Activated CD4-positive, alpha-beta T cell treated with anti-CD3 and anti-CD28 coated beads, Interleukin-2, amount 50 U/mL, for 16 hours (primary cell): ENCODE measurements at places on chromosomes 5 and 9.

GRCh38 chr9:86321373-86321772, 32.8 kb downstream of the TUT7 start:
- DNase-seq: no peak

DNA sequence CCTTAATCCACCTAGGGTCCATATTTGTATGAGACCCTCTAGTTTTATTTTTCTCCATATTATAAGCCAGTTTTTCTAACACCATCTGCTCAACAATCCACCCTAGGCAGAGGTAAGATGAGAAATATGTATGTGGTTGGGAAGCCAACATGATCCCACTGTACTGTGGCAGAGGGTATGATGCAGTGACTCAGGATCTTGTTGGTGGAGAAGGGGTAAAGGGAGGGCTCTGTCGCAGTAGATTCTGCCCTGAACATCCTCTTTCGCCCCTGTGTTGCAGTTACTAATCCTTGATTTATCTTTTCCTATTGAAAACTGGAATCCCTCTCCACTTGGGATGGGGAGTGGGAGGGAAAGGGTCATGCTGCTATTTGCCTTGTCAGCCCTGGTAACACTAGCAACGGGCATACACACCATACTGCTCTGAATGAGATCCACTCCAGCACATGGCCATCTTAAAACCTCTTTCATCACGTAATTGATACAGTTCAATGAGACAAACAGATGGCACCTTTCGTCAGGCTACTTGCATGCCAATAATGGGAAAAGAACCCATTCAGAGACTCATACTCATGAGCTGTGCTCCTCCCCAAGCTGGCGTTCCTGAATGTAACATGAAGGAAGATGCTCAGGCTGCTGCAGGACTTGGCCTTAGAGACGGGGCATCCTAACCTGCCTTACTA, 63.0 kb downstream of the ADAMTS12 start:
- DNase-seq: no peak

DNA sequence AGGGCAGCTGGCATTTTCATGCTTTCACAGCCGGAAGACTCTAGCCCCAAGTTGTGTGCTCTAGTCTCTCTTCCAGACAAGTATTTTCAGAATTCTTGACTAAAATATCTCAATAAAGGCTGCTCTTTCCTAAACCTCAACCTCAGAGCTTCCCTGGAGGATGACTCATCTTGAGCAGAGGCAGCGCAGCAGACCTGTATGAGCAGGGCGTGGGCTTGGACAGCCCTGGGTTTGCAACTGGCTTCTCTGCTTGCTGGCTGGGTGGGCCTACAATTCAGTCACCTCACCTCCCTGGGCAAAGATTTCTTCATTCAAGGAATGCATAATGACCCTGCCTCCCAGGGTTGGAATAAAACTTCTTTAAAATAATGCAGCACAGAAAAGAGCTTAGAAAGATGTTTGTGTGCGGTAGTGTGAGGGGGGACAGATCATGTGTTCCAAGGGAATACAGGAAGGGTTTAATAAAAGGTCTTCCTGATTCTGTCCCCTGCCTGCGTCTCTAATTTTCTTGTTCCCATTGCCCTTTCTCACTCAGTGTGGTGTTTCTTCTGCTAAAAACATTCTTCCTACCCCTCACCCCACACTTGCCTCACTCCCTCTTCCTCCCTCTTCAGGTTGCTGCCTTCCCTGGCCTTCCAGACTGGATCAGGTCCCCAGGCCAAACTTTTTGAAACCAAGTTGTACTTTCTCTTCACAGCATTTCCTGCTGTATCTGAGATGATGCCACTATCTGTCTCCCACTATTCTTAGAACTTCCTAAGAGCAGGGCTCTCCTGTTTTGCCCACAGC, 39.4 kb upstream of the MAP1B start:
- DNase-seq: no peak

DNA sequence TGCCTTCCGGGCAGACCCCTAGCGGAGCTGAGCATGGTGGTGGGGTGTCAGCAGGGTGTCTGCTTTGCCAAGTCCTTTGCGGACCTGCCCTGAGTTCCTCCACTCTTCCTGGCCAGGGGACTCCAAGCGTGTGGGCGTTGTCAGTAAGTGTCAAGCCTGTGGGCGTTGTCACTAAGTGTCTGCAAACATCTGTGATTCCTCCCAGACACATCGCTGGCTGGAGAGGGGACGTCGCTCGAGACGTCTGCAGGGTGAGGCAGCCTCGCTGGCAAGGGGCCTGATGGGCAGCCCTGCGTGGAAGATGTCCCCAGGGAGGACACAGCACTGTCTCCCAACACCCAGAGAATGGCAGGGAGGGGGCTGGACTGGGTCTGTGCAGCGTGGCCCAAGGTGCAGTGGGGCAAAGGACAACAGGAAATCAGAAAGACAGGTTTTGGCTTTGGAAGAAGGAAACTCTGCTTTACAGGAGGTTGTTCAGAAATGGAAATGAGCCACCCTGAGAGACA, 28.8 kb downstream of the ADAMTSL2 start:
- DNase-seq: no peak

- no peak for DNase-seq
Observed at GRCh38 chr9:124052401-124052800, 40.8 kb downstream of the LHX2 start.

DNA sequence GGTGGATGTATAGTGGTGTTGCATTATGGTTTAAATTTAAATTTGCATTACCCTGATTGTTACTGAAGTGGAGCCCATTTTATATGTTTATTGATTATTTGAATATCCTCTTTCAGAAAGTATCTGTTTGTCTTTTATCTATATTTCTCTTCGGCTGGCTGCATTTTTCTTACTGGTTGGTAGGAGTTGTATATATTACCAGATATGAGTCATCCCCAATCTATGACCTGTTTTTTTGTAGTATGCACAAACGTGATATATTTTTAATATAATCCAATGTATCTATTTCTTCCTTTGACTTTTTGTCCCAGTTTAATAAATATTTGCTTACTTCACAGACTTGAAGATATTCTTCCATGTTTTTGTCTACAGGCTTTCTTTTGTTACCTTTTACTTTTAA, 29.3 kb upstream of the CAMK4 start:
- DNase-seq: no peak

DNA sequence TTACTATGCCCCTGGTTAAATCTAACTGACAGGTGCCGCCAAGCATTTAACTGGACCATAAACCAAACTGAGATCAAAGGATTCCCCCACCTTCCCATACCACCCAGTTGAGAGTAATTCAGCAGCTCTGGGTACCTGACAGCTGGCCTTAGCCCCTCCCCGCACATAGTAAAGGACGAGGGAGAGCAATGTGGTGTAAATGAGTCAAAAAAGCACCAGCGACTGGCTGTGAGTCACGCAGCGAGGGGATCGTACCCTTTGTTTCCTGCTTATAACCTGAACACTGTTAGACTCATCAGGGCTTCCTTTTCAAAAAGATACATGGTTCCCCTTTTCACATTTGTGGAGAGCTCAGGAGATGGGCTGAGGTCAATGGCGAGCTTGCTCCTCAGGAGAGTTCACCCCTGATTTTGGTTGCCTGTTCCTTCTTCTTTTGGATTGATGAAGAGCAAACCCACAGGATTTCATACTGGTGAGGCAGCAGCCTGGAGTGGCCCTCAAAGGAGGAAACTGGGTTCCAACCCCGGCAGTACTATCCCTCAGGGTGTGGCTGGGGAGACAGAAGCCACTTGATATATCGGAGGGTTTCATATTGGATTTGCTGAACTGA, 71.5 kb downstream of the ANKRD33B start:
- DNase-seq: peak; percentile 94

DNA sequence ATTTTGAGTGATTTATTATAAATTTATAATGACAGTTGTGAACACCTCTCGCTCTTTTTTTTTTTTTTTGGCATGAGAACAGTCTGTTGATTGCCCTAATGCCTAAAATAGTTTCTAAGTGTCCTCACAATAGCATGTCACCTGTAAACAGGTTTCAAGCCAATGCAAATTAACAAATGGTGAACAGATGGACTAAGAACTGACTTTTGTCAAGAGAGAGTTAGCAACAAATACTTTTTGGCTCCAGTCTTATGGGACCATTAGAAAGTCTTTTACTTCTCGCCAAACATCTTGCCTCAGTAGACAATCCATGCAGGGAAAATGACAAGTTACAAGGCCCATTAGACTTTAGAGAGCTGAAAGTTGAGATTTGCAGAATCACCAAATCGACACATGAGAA, 67.8 kb downstream of the MED27 start:
- no peak for DNase-seq
